ENCODE measurements at places on chromosomes 3 and 15.

- peak; percentile 59 for DNase-seq
These were observed 52.2 kb upstream of the FAM98B start for GRCh38 chr15:38401701-38402100.

DNA sequence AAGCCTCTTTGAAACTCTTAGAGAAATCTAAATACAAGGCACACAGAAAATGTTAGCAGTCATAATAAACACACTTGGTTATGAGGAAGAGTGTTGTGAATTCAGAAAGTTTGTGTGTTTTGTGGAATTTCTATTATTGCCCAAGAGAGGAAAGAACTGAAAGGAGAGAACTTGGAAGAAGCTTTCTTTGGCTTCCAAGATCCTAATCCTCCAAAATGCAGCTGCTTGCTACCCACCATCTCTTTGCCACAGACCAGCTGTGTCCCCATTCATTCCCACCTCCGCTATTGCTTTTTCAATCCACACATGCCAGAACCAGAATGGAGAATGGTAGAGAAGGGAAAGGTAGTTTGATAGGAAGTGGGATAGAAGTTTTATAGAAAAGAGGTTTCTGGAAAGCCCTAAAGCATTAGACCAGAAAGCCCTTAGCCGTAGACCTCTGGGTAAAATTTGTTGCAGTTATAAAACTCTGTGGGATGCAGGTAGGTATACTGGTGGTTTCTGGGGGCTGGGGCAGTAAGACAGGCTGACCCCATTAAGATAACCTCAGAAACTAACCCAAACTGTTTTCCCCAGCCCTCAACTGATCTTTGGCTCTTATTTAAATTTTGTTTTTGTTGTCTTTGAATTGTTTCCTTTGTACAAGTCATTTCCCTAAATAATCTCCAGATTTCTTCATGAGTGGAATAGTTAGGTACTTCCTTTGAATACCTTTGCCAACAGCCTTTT lies 108.5 kb downstream of the FILIP1L start:
- no peak for DNase-seq

DNA sequence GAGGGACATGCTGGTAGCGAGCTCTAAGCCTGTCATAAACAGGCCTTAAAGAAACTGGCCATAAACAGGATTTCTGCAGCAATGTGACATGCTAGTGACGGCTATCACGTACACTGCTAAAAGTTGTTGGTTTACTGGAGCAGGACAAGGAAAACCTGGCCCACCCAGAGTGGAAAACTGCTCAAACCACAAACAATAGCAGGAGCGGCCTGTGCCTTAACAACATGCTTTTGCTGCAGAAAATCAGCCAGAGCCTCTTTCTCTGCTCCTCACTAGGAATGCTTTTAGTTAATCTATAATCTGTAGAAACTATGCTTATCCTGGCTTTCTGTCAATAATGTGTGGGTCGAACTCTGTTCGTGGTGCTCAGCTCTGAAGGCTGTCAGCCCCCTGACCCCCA lies 202.9 kb upstream of the UBE3A start:
- no peak for DNase-seq

DNA sequence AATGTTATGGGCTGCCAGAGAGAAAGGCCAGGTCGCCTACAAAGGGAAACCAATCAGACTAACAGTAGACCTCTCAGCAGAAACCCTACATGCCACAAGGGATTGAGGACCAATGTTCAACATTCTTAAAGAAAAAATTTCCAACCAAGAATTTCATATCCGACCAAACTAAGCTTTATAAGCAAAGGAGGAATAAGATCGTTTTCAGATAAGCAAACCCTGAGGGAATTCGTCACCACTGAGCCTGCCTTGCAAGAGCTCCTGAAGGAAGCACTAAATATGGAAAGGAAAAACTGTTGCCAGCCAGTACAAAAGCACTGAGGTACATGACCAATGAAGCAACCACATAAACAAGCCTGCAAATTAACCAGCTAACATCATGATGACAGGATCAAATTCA lies 33.1 kb downstream of the PYGO1 start:
- DNase-seq = no peak

DNA sequence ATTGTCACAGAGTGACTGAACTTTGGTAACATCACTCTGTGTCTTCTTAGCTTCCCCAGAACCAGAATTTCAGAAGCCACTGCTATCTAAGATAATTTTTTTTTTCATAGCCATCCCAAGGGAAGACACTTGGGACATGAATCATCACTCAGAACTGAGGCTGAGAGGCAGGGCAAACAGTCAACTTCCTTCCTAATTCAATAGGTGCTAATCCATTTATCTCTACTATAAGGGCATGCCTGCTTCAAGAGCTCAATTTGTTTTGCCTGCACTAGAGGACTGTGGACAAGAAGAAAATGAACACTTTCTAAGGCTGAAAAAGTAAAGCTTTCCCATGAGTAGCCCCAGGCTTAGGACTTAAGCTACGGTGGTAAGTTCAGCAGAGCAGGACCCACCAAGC lies 56.7 kb upstream of the MYRIP start:
- peak; percentile 19 for DNase-seq

- no peak for DNase-seq
These were observed 75.2 kb downstream of the SLCO3A1 start for GRCh38 chr15:91928675-91929074.

- no peak for DNase-seq
These were observed 128.4 kb downstream of the CTNNB1 start for GRCh38 chr3:41327718-41328117.

GRCh38 chr3:45409369-45409768 lies 21.0 kb downstream of the LARS2 start:
- DNase-seq = no peak

- DNase-seq = no peak
These were observed 3.9 kb upstream of the GCHFR start for GRCh38 chr15:40759961-40760360.

DNA sequence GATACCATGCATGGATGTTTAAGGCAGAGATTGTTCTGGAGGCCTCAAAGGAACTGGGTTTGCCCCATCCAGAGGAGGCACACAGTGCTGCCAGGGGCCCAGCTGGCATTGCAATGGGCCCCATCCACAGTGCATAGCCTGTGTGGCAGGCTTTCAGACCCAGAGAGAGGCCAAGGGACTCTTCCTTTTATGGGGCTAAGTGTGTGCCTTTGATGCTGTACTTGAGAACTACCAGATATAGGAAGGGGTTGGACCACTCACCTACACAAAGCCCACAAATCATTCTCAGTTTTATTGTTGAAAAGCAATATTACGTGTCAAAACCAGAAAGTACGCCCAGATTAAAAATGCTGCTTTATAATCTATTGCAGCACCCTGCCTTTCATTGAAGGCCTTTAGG lies 134.9 kb downstream of the EPHB1 start:
- DNase-seq = no peak

GRCh38 chr3:43213631-43214030 lies 72.7 kb upstream of the SNRK start:
- DNase-seq = no peak

DNA sequence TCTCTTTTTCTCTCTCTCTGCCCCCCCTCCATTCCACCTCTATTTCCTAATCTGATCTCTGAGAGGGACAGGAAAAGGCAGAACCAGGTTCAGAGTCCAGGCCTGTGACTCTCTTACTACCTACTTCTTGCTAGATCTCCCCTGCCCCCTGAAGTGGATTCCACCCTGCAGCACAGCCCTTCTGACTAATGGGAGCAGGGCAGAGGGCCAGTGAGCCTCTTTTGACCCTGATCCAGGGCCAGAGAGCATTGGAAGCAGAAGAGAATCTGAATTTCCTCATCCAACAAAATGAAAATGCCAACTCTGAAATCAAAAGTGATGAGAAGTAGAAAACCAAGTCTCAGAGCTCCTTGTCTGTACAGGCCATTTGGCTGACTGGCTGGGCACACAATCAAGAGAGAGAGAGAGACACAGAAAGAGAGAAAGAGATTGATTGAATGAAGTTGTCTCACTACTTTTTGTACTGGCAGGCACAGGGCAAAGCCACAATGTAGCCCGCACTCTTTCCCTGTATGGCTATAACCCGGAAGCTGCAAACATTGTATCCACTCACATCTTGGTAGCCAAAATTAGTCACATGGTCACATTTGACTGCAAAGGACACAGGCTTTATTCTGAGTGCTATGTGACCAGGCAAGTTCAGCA lies 31.6 kb upstream of the GLCE start:
- DNase-seq = peak; percentile 62

- peak; percentile 9 for DNase-seq
These were observed 1247.2 kb downstream of the ROBO2 start for GRCh38 chr3:78287085-78287484.

- peak; percentile 21 for DNase-seq
These were observed 85.8 kb downstream of the KCNAB1 start for GRCh38 chr3:156206157-156206556.

- DNase-seq = peak; percentile 93
These were observed 6.3 kb downstream of the CAV3 start for GRCh38 chr3:8739757-8740504.

GRCh38 chr3:124213641-124214040 lies 221.7 kb upstream of the ROPN1 start:
- DNase-seq = no peak

- DNase-seq = peak; percentile 88
These were observed at the start of the genes FOXL2 and FOXL2NB for GRCh38 chr3:138946663-138947494. FOXL2 (minus strand) TSS chr3:138947137; CDS start chr3:138946722, 415 bp downstream. FOXL2NB (plus strand) TSS chr3:138947217; CDS start chr3:138947365, 148 bp downstream.

DNA sequence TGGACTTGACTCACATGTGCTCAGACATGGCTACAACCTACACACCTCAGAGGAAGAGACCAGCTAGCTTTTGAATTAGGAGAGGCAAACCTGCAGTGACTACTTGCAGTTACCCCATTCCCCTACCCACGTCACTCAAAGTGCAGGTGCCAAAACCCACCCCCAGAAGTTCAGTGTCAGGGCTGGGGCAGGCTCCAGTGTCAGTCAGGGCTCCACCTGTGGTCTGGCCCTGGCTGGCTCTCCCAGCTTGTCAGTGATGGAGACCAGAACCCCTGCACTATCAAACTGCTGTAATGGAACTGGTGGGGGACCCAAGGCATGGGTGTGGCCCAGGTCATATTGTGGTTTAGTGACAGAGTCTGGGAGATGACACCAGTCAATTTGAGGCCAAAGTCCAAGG lies 32.6 kb upstream of the SLC41A3 start:
- no peak for DNase-seq

- no peak for DNase-seq
These were observed 39.2 kb upstream of the CSPG4 start for GRCh38 chr15:75751891-75752290.

Data from GM23248 (cell line).